ENCODE measurements at places on chromosomes 12 and 14.

DNA sequence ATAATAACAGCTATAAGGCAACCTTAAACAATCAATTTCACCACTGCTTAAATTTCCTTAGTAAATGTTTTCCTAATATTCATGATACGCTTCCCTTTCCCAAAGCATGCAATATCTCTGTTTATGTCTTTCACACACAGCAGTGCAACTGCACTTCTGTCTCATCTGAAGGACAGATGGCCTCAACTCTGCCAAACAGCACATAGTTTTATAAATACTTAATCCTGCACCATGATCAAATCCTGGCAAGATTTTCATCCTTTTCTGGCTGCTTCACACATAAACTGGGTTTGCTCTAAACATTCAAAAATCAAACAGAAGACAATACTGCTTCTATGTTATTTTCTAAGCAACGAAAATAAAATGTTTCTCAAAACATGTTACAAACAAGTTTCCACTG is 266.3 kb downstream of the ITPR2 start:
- no peak overlapping the region for H3K4me3 ChIP-seq
- H3K4me1 ChIP-seq: no peaks in the 10 kb centered on the region
- no peak overlapping the region for H3K27ac ChIP-seq
- H3K36me3 ChIP-seq: no peaks in the 10 kb centered on the region

DNA sequence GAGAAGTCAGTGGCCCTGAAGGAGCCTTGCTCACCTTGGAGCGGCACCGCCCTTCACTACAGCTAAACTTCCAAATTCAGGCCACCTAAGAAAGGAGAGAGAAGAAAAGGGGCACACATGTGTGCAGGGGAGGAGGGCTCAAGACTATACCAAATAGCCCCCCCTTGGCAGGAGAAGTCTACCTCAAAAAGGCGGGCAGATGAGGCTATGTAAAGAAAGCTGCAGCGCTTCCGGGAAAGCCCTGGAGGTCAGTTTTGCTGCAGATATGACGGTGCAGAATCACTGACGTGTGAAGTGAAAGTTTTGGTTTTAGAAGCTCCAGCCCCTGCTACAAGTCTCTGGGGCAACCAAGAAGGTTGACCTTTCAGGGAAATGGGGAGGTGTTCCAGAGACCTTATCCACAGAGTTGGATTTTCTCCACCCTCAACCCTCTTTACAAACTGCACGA is 48.2 kb upstream of the PNMA1 start:
- H3K27me3 ChIP-seq: peaks cover 92% of the 10 kb centered on the region
- no peak overlapping the region for H3K4me3 ChIP-seq
- H3K4me1 ChIP-seq: peaks cover 15% of the 10 kb centered on the region
- DNase-seq: no peak
- no peaks in the 10 kb centered on the region for H3K36me3 ChIP-seq

DNA sequence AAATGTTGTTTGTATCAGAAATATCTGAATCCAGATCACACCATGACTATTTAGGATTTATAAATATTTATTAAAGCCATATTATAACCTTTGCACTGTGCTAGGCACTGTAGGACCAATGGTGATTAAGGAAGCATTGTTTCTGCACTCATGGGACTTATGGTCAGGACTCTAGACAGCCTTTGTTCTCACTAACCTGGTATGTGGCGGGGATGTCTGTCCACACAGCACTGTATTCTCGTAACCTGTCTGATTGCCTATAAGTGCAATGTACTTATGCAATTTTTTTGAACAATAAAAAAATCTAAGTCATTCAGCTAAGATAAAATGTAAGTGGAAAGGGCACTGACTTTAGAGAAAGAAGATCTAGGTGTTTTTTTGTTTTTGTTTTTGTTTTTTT is 6.7 kb upstream of the SSPN start:
- peaks cover 12% of the 10 kb centered on the region for H3K27me3 ChIP-seq
- no peak overlapping the region for H3K4me3 ChIP-seq
- no peak overlapping the region for H3K27ac ChIP-seq
- no peak for DNase-seq

DNA sequence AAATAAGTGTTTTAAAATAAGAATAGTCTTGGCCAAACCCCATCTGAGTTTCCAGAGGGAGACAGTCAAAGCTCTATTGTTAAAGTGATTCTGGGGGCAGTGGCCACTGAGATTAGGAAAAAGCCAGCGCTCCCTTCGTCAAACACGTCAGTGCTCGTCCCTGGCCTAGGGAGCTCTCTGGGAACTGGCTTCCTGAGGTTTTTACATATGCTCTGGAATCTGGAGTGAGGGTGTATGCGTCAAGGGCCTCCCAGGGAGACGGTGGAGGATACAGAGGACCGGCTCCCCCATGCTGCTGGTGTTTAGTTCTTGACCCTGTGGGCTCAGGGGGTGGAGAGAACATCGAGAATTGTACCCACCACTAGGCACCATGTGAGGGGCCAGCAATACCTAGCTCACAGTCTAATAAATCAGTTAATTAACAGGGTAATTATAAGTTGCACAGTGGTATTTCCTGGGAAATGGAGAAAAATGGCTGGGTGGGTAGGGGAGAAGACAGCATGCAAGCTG is 87.0 kb downstream of the SLC25A47 start:
- H3K36me3 ChIP-seq: no peaks in the 10 kb centered on the region
- H3K4me3 ChIP-seq: no peak overlapping the region
- no peak overlapping the region for H3K27ac ChIP-seq
- no peaks in the 10 kb centered on the region for H3K27me3 ChIP-seq

DNA sequence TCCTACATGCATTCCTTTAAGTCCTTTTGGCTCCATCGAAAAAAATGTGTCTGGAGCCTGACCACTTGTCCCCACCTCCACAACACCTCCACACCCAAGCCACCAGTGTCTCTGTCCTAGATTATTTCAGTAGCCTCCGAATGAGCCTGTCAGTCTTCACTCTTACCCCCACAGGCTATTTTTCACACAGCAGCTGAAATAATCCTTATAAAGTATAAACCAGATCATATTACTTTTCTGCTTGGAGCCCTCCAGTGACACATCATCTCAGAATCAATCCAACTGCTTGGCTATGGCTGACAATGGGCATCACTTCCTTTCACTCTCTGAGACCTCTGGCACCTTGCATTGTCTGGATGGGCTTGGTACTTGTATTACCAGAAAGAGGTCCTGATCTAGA is 44.9 kb downstream of the BBS10 start:
- H3K27me3 ChIP-seq: no peaks in the 10 kb centered on the region
- no peak overlapping the region for H3K27ac ChIP-seq
- H3K4me1 ChIP-seq: peaks cover 16% of the 10 kb centered on the region
- no peak for DNase-seq

DNA sequence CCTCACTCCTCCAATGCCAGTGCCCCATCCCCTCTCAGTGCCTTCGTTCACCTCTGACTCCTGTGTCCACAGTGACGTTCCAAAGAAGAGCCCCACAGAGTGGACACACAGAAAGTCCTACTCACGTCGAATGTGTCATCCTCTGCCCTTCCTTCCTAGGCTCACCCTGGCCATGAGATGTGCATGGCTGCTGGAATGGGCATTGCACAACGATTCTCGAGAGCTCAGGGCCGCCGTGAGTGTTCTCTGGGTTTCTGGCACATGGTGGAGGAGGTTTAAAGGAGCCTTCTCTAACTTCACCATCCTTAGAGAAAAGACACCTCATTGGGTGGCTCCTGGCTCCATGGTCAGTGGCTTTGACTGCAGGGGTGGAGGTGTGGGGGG is 12.8 kb upstream of the CEP170B start:
- H3K36me3 ChIP-seq: no peaks in the 10 kb centered on the region
- no peak overlapping the region for H3K4me3 ChIP-seq
- DNase-seq: no peak
- H3K27ac ChIP-seq: no peak overlapping the region
- H3K4me1 ChIP-seq: peaks cover 3% of the 10 kb centered on the region
- peaks cover 28% of the 10 kb centered on the region for H3K27me3 ChIP-seq

GRCh38 chr12:40238979-40239378 is 14.2 kb downstream of the LRRK2 start:
- no peak for DNase-seq
- no peaks in the 10 kb centered on the region for H3K4me1 ChIP-seq
- H3K27ac ChIP-seq: no peak overlapping the region
- no peak overlapping the region for H3K4me3 ChIP-seq
- H3K36me3 ChIP-seq: no peaks in the 10 kb centered on the region

GRCh38 chr12:107014055-107014454 is 27.1 kb upstream of the MTERF2 start:
- H3K4me1 ChIP-seq: no peaks in the 10 kb centered on the region
- H3K4me3 ChIP-seq: no peak overlapping the region
- no peak overlapping the region for H3K27ac ChIP-seq
- no peaks in the 10 kb centered on the region for H3K27me3 ChIP-seq
- DNase-seq: no peak

DNA sequence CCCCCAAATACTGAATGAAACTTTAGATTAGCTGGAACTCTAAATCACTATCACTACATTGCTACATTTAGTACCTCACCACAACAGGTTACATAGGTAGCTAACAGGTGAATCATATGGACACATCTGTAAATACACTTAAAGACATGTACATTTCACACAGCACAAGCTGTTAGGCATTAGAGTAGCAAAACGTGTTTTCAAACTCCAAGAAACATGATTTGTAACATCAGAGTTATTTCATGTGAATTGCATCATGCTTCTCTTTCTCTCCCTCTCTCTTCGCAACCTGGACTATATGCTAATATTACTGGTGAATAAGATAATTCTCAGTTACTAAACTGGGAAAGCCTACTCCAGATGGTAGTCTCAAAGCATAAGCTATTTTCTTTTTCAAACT is 4.3 kb downstream of the SEL1L start:
- H3K27me3 ChIP-seq: no peaks in the 10 kb centered on the region
- DNase-seq: no peak
- peaks cover 7% of the 10 kb centered on the region for H3K4me1 ChIP-seq
- no peak overlapping the region for H3K27ac ChIP-seq
- H3K4me3 ChIP-seq: no peak overlapping the region

DNA sequence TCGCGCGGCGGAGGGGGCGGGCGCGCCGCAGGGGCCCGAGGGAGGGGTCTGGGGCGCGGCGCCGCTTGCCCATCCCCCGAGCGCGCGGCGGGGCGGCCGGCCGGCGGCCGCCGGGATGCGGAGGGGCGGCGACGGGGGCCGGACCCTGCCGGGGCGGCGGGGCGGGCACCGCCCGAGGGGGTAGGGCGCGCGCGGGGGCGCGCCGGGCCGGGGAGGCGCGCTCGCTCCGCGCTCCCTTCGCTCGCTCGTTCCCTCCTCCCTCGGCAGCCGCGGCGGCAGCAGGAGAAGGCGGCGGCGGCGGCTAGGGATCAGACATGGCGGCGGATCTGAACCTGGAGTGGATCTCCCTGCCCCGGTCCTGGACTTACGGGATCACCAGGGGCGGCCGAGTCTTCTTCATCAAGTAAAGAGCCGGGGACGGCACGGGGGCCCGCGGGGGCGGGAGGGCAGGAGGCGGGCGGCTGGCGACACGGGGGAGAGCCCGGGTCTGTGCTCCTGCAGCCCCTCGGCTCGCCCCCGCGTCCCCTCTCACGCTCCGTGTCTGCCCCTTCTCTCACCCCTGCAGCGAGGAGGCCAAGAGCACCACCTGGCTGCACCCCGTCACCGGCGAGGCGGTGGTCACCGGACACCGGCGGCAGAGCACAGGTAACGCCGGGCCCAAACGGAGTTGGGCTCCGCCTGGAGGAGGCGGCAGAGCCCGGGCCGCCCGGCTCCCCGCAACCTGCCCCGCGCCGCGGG is at the start of gene PLEKHA5:
PLEKHA5 (plus strand) TSS at position 248 of the 738 bp plus-strand sequence; CDS start at position 315, 67 bp downstream.
- peaks cover 30% of the 10 kb centered on the region for H3K4me1 ChIP-seq
- H3K27ac ChIP-seq: peak within 1 kb of the TSS; percentile 92
- H3K27me3 ChIP-seq: no peaks in the 10 kb centered on the region
- DNase-seq: peak; percentile 91

DNA sequence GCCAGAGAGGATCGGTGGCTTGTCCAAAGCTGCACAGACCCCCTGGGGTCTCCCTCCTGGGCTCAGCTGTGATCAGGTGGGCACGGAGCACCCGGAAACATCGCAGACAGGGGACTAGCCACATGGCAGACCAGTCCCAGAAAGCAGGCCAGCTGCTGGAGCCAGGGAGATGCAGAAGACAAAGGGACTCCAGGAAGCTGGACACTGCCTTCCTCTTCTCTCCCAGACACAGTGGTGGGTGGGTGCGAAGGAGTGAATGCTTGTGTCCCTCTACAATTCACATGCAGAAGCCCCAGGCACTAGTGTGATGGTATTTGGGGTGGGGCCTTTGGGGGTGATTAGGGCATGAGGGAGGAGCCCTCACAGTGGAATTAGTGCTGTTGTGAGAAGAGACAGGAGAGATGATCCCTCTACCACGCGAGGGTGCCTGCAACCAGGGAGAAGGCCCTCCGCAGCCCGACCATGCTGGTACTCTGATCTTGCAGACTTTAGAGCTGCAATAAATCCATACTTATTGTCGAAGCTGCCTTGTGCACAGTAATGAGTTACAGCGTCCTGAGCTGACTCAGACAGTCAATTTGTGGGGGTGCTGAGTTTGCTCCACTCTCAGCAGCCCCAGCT is 95.2 kb downstream of the CALM1 start:
- no peaks in the 10 kb centered on the region for H3K36me3 ChIP-seq
- H3K27me3 ChIP-seq: no peaks in the 10 kb centered on the region
- no peak overlapping the region for H3K4me3 ChIP-seq
- DNase-seq: no peak
- peaks cover 8% of the 10 kb centered on the region for H3K4me1 ChIP-seq

GRCh38 chr12:54683398-54683797 is 35.2 kb upstream of the DCD start:
- H3K36me3 ChIP-seq: no peaks in the 10 kb centered on the region
- H3K27ac ChIP-seq: no peak overlapping the region
- no peak for DNase-seq
- peaks cover 26% of the 10 kb centered on the region for H3K4me1 ChIP-seq
- no peaks in the 10 kb centered on the region for H3K27me3 ChIP-seq

GRCh38 chr14:68174446-68174845 is 354.9 kb downstream of the RAD51B start:
- no peaks in the 10 kb centered on the region for H3K36me3 ChIP-seq
- DNase-seq: no peak
- H3K4me1 ChIP-seq: peaks cover 25% of the 10 kb centered on the region
- H3K27me3 ChIP-seq: no peaks in the 10 kb centered on the region

GRCh38 chr14:74207943-74208342 is 31.3 kb upstream of the VSX2 start:
- peak; percentile 79 for DNase-seq
- H3K36me3 ChIP-seq: no peaks in the 10 kb centered on the region
- H3K4me3 ChIP-seq: no peak overlapping the region
- H3K27me3 ChIP-seq: no peaks in the 10 kb centered on the region
- no peak overlapping the region for H3K27ac ChIP-seq

- no peak overlapping the region for H3K27ac ChIP-seq
- H3K4me1 ChIP-seq: peaks cover 10% of the 10 kb centered on the region
- DNase-seq: no peak
Observed at GRCh38 chr12:98259693-98260092, 255.7 kb upstream of the TMPO start.

Measured in neural progenitor cell (in vitro differentiated cells).